NCI-H748 treated with DMSO at 0.1 percent for 48 hours (cell line): ENCODE measurements at places on chromosomes 11 and 22.

- no peak for DNase-seq
These were observed 330.6 kb upstream of the ZC3H12C start for GRCh38 chr11:109762546-109762945.

DNA sequence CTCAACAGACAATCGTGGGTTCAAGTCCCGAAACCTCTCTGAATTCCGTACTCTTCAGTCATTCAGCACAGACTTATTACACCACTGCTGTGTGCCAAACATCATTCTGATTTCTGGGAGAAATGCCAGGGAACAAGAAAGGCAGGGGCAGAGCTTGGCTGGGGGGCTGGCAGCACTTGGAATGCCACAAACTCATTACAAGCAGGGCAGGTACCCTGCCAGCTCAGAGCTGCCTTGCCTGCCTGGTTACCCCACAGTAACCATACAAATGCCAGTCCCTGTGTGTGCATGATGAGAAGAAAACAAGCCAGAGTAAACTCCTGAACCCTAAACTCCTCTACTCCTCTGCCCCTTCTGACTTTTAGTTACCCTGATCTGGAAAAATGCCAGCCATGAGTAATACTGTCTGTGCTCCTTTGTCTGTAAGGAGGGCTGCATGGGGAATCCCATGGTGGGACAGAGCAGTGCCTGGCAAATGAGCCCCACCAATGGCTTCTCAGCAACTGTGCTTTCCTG is 6.9 kb upstream of the RAD9A start:
- no peak for DNase-seq

DNA sequence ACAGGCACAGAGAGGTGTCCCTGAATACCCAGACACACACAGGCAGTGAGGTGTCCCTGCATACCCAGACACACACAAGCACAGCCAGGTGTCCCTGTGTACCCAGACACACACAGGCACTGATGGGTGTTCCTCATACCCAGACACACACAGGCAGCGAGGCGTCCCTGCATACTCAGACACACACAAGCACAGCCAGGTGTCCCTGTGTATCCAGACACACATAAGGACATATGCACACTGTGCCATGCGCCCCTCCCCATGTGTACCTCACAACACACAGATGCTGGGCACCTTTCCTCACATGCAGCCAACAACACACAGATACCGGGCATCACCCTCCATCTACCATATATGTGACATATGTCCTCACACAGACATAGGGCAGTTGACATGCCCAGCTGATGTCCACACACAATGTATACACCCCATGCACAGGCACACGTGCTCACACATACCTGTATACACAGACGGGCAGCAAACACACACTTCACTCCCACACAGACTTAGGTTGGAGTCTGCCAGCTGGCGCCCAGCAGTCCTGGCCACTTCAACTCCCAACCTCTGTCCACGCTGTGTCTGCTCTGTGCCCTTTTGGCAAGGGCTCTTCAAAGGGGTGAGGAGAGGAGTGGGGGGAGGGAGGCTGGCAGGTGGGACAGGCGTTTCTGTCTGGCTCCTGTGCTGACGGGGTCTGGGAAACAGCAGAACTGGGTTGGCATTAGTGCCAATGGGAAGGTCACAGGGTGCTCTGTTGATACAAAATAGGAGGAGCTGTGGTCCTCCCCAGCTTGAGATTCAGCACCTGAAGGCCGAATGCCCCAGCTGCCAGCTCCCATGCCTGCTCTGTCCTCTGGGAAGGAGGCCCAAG is 69.4 kb upstream of the ALX4 start:
- no peak for DNase-seq

GRCh38 chr22:34070051-34070450 is 149.8 kb upstream of the LARGE1 start:
- no peak for DNase-seq

- no peak for DNase-seq
These were observed 190.7 kb downstream of the ST3GAL4 start for GRCh38 chr11:126546191-126546590.

DNA sequence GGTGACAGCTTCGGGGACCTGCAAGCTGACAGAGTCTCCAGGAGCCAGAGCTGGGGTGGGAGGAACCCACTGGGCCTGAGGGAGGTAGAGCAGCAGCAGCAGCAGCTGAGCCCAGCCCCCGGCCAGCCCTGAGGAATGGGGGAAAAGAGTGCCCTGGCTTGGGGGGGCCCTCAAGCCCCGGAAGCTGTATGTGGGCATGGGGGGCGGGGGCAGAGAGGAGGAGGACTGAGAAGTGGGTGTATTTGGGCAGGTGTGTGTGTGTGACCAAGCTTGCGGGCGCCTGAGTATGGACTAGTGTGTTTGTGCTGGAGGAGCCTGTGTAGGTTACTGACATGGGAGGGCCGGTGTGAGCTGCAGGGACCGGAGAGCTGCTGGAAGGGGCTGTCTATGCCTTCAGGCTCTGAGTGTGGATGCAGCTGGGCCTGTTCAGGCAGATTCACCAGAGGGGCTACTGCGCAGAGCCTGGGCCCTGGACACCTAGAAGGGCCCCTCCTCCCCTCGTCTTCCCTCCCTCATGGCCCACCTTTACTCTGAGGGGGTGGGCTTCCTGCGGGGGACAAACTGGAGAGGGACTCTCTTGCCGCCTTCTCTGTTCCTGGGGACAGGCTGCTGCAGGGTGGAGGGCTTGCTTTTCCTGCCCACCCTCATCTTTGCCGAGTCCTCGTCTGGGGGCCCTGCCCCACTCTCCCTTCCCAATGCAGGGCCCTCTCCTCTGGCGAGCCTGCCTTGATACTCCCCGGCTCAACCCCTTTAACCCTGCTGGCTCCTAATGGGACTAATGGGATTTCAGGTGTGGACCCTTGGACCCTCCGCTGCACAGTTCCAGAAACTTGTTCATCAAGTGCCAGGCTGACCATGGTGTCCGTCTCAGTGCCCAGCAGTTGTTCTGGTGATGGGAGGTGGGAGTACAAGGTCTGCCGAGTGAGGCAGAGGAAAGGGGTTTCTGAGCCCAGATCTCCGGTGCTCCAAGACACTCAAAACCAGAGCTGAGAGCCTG is 28.2 kb downstream of the ST3GAL4 start:
- DNase-seq: no peak

GRCh38 chr22:17910561-17911311 is 113.6 kb downstream of the MICAL3 start:
- DNase-seq: no peak

- no peak for DNase-seq
These were observed 101.2 kb upstream of the RAG2 start for GRCh38 chr11:36699271-36699670.

DNA sequence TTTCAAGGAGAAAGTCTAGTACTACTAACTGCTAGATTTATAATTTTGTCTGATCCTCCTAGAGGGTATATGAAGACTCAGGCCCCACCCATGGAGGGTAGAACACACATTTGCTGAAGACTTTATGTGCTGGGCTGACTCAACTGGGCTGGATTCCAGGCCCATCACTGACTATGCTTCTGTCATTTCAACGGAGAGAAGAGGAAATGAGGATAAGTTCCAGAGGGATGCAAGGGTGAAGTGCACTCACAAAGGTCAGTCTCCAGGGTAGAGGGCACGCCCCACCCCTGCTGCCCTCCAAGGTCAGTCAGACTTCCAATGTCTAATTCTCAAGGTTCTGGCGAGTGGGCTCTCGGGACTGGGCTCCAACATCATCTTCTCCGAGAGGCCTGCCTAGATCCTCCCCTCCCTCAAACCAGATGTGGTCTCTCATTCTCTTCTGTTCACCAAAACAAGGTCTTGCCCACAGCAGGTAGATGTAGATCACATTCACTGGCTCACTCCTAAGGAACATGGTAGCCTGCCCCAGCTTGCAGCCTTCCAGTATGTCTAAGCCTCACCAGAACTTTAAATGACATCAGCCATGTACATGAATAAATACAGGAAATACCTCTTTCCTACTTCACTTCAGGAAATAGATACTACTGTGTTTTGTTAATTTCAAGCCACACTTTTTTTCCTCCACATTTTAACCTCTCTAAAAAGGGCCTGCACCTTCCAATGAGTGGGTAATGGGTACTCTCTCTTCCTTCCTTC is 7.3 kb upstream of the C11orf86 start:
- no peak for DNase-seq

DNA sequence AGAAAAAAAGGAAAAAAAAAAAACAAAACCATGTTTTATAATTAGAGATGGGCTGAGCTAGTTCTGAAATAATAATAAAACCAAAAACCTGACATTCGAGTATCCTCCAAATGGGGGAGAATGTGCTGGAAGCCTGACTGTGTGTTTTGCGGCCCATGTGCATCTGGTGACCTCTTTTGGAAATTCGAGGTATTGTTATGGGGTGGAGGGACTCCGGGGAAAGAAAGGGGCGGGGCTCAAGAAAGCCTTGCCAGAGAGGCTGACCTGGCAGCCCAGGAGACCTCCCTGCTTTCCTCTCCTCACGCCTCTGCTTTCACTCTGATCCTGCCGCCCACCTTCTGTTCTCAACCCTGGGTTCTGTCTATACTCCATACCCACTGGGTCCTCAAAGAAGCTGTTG is 72.9 kb downstream of the CTTN start:
- no peak for DNase-seq

GRCh38 chr11:69945157-69945556 is 125.9 kb upstream of the FGF3 start:
- DNase-seq: no peak

DNA sequence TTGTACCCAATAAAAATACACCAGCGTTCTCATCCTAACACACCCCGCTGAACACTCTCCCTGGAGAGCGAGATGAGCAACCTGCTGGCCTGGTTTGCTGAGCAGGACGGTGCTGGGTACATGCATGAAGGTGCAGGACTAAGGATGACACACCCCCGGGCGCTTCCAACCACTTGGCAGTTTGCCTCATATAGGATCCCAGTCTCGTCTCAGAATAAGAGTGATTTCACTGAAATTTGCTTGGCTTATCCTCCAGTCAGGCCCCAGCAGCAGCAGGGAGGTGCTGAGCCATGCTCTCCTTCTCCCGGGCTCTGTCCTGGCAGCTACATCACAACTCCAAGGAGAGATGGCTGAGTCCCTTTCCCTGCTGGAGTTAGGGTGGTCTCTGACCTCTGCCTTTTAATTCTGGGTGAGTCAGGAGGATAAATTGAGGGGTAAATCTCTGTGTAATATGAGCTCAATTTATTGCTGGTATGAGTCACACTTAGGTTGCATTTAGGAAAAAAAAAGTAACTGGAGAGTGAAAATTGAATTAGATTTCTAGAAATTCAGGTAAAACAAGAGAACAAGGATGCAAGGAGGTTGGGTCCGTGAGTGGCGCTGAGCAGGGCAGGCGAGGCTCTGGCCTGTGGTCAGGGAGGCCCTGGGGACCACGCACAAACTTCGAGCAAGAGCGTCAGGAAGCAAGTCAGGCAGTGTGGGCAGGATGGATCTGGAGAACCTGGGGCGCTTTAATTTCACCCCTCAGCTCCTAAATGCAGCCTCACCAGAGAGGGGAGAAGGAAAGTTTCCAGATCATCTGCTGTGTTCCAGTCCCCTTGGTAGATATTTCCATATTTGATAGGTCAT is 974.0 kb downstream of the TBC1D22A start:
- DNase-seq: no peak

- no peak for DNase-seq
These were observed 58.8 kb downstream of the MCM5 start for GRCh38 chr22:35458547-35459422.

- DNase-seq: no peak
These were observed 120.0 kb downstream of the ZNF280B start for GRCh38 chr22:22388494-22388893.

DNA sequence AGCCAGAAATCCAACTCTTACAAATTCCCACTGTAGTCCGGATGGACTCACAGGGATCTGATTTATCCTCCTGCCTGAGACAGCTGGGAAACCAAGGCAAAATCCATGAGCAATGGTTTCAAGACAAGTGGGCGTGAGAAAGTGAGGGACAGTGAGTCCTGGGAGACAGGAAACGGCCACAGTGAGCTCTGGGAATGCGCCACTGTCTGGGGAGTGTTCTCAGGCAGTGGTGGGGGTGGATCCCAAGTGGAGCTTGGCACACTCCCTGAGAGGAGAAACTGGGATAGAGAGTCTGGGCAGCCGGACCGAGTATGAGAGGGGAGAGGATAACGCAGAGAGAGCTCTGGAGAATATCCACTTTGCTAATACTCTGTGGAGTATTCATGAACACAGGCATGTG is 9.8 kb downstream of the IL17REL start:
- DNase-seq: no peak

- DNase-seq: no peak
These were observed 66.0 kb downstream of the PPP2R1B start for GRCh38 chr11:111700162-111700561.

GRCh38 chr11:134119094-134119493 is 50.2 kb downstream of the JAM3 start:
- no peak for DNase-seq
